ENCODE measurements at places on chromosomes 2 and 18.
A peak's percentile ranks its signal among the peaks of the same experiment; 100 is the strongest.

GRCh38 chr2:218396688-218397462 is 2.8 kb upstream of the CTDSP1 start:
- H3K4me1 ChIP-seq = peaks cover 34% of the 10 kb centered on the region
- no peaks in the 10 kb centered on the region for H3K27me3 ChIP-seq
- H3K36me3 ChIP-seq = no peaks in the 10 kb centered on the region
- peak overlapping the region; percentile 99 for H3K27ac ChIP-seq

- H3K4me1 ChIP-seq = no peaks in the 10 kb centered on the region
- no peak for DNase-seq
- no peak overlapping the region for H3K4me3 ChIP-seq
- no peaks in the 10 kb centered on the region for H3K36me3 ChIP-seq
- peaks cover 4% of the 10 kb centered on the region for H3K27me3 ChIP-seq
Observed at GRCh38 chr18:12086677-12087470, 6.8 kb upstream of the ANKRD62 start.

DNA sequence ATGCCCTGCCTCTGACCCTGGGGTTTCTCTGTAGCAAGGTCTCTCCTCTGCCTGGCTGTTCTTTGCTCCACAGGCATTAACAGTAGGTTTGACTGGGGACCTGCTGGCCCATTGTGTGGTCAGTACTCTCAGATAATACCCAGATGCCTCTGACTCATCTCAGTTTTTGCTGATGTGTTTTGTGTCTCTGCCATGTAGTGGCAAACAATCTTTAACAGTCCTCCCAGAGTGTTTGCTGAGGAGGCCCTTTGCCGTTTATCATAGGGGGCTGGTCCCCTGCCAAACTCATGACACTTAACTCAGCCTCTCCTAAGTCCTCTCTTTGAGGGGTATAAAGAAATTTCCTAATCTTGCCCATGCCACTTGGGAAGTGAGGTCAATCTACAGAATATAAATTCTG is 793.7 kb upstream of the FANCL start:
- H3K27ac ChIP-seq = no peak overlapping the region
- H3K36me3 ChIP-seq = no peaks in the 10 kb centered on the region
- H3K4me1 ChIP-seq = no peaks in the 10 kb centered on the region
- no peaks in the 10 kb centered on the region for H3K27me3 ChIP-seq
- H3K4me3 ChIP-seq = no peak overlapping the region

- no peak overlapping the region for H3K27ac ChIP-seq
- 0 out of 2 replicates have a peak, but pooled peaks cover 2% of the 10 kb centered on the region for H3K27me3 ChIP-seq
- H3K4me1 ChIP-seq = no peaks in the 10 kb centered on the region
- no peak for DNase-seq
Observed at GRCh38 chr2:160932960-160933359, 227.3 kb upstream of the TANK start.

- no peak overlapping the region for H3K4me3 ChIP-seq
- H3K36me3 ChIP-seq = no peaks in the 10 kb centered on the region
- H3K27me3 ChIP-seq = no peaks in the 10 kb centered on the region
Observed at GRCh38 chr2:179021258-179021657, 28.7 kb downstream of the CCDC141 start.

DNA sequence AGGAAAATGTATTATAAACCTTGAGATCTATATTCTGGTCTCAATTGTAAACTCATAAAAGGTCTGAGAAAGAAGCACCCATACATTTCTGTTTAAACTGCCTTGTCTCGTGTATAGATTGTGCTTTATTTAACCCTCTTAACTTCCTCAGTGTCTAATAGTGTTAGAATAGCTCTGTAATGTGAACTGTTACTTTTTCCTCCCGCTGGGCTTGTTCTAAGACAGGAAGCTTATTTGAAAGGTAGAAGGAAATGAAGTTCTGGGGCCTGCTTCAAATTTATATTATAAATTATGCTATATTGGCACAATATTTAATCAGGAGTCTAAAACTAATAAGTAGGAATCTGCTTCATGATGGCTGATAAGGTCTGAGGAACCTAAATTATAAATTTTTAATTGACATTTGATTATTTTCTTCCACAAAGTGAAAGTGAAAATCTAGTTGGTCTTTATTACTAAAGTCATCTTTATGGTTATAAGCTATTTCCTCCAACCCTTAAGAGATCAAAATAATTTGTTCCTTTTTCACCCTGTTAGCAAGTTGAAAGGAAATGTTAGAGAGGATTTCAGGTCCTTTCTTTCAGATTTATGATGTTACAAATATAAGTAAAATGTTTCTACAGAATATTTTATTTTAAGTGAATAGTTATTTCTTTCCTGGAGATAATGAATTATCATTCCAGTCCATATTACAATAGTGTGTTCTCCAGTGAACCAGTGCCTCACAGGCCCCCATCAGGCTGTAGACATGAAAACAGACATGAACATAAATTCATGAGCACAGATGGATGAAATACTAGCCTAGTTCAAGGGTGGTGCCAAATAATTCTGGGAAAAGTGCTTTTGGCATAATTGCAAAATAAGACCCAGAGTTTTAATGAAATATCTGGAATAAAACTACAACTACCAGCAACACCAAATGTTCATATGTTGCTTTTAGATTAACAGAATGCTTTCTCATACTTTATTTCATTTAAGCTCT is 7.9 kb downstream of the MFSD6 start:
- no peak for DNase-seq
- H3K27me3 ChIP-seq = no peaks in the 10 kb centered on the region
- no peak overlapping the region for H3K27ac ChIP-seq
- H3K4me3 ChIP-seq = no peak overlapping the region

GRCh38 chr2:214038186-214038585 is 372.7 kb upstream of the VWC2L start:
- H3K4me3 ChIP-seq = no peak overlapping the region
- H3K27ac ChIP-seq = no peak overlapping the region
- no peak for DNase-seq
- H3K36me3 ChIP-seq = no peaks in the 10 kb centered on the region
- H3K4me1 ChIP-seq = no peaks in the 10 kb centered on the region

DNA sequence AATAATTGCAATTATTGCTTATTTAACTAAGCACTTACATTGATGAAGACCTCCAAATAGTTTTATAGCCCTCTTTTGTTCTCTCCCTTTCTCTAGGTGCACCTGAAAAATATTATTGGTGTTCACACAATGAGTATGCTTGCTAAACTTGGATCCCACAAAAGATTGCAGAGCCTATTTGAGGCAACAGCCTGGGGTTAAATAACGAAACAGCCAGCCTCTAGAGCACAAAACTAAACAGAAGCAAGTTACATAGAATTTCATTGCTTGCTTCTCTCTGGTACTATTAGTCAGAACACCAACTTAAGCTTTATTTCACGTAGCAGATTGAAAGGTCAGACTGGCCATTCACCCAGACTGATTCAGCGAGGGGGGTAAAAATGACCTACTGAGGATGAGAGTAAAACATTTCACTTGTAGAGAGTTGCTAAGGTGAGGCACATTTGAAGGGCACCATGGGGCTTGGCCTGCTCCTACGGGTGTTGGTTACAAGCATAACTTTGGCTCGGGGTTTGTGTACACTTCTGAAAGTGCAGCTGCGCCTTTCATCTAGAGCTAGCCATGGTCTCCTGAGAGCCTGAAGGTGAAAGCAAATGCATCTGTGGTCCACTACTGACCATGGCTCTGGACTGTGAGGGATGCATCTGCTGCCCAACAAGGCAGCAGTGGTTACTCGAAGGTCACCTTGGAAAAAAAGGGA is 225.1 kb upstream of the LRRTM1 start:
- no peak overlapping the region for H3K27ac ChIP-seq
- H3K27me3 ChIP-seq = no peaks in the 10 kb centered on the region
- H3K36me3 ChIP-seq = no peaks in the 10 kb centered on the region
- DNase-seq = no peak
- no peaks in the 10 kb centered on the region for H3K4me1 ChIP-seq

DNA sequence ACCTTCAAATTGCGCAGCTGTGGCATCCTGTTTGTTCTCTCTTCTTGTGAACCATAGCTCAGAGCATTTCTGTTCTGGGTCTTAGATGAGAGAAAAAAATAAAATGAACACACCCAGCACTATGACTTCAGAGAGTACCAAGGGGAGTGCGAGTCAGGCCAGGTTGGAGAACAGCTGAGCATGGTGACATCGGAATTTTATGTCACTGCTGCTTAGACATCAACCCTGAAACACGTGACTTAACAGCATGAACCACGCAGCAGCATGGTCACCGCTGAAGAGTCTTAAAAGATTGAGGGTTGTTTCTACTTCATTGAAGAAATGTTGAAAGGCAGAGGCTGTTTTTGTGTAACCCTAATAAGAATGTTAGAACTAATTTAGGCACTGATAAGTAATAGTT is 288.8 kb upstream of the SOX11 start:
- no peak for DNase-seq
- H3K27ac ChIP-seq = no peak overlapping the region
- H3K4me3 ChIP-seq = no peak overlapping the region
- H3K27me3 ChIP-seq = no peaks in the 10 kb centered on the region

- no peak overlapping the region for H3K27ac ChIP-seq
- peak; percentile 20 for DNase-seq
- H3K4me1 ChIP-seq = no peaks in the 10 kb centered on the region
- H3K27me3 ChIP-seq = no peaks in the 10 kb centered on the region
- H3K36me3 ChIP-seq = no peaks in the 10 kb centered on the region
Observed at GRCh38 chr2:212595036-212595654, 56.5 kb upstream of the ERBB4 start.

DNA sequence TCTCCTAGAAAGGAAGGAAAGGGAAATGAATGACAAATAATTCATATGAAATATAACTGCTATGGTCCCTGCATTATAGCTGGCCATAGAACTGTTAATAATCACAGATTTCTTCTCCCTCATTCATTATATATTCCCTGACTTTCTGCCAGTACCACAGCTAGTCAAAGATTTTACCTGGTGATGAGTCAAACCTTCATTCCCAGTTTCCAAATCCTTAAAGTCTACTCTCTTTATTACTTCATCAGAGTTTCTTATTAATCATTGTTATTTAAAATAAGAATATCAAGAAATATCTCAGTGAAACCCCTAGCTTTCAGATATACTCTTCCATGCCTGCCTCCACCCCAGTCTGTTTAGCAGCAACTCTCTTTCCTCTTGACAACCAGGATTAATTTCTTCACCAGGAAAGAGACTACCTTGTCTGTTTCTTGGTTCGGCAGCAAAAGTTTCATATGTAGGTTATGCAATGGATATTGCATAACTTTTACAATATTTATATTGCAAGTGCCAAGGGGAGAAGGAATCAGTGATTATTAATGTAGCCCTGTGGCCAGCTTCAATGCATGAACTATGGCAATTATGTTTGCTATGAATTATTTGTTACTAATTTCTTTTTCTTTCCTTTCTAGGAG is 533.8 kb downstream of the FBXO15 start:
- H3K4me1 ChIP-seq = no peaks in the 10 kb centered on the region
- H3K27me3 ChIP-seq = no peaks in the 10 kb centered on the region

- no peak overlapping the region for H3K4me3 ChIP-seq
- no peaks in the 10 kb centered on the region for H3K4me1 ChIP-seq
- H3K36me3 ChIP-seq = no peaks in the 10 kb centered on the region
- no peak overlapping the region for H3K27ac ChIP-seq
- DNase-seq = no peak
Observed at GRCh38 chr2:27870724-27871123, 19.5 kb downstream of the RBKS start.

Data from Panc1 (cell line).